ENCODE measurements at places on chromosomes 3 and 15. TPM values are rescaled to one million over a fixed set of nuclear protein-coding genes. Genes with fewer than 3 reads are reported as not detected.
A peak's percentile ranks its signal among the peaks of the same experiment; 100 is the strongest.

- DNase-seq = no peak
These were observed 27.4 kb upstream of the DLG1 start for GRCh38 chr3:197325773-197326172.

DNA sequence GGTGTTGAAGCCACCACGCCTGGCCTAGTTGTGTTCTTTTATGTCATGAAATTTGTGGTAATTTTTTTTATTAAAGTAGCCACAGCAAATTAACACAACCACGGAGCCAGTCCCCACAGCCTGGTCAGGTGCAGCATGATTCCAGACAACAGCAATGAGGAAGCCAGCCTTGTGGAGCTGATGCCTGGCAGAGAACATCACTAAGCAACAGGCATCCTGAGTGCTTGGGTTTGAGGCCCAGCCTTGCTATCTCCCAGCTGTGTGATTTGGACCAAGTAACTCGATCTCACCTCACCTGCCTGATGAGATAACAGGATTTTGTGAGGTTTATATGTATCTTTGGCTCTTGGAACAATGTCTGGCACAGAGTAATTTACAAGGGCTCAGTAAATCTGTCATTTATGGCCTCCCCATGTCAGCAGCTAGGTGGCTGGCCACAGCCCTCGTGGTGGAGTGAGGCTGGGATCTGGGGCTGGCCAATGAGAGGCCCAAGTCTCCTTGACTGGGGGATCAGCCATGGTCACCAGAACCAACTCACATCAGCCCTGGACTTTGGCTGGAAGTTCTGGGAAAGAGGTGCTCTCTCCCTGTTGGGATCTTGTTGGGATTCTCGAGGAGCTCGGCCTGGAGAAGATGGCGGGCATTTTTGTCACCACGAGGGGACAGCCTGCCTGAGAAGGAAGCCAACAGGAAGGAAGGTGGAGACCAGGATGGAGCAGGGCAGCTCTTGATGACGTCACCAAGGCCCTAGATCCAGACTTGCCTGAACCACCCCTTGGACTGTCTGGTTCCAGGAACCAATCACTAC lies 22.8 kb upstream of the FLNB start:
- DNase-seq = no peak

- DNase-seq = peak; percentile 80
These were observed 28.4 kb upstream of the SMAD6 start for GRCh38 chr15:66673410-66674322.

- no peak for DNase-seq
These were observed 103.7 kb upstream of the TPM1 start for GRCh38 chr15:62938825-62939224.

CFAP44 gene
- polyA plus RNA-seq = 1.4 TPM

ALDH1L1 gene
- polyA plus RNA-seq = 58.7 TPM

TBC1D2B gene
- polyA plus RNA-seq = 44.4 TPM

BCL6 gene
- polyA plus RNA-seq = 4.8 TPM
